EH (cell line): ENCODE measurements at places on chromosomes 7 and 10.

- DNase-seq, result no peak
These were observed 45.3 kb downstream of the RASGEF1A start for GRCh38 chr10:43221419-43222209.

GRCh38 chr10:128848810-128849209, 618.2 kb upstream of the MGMT start:
- DNase-seq, result no peak

DNA sequence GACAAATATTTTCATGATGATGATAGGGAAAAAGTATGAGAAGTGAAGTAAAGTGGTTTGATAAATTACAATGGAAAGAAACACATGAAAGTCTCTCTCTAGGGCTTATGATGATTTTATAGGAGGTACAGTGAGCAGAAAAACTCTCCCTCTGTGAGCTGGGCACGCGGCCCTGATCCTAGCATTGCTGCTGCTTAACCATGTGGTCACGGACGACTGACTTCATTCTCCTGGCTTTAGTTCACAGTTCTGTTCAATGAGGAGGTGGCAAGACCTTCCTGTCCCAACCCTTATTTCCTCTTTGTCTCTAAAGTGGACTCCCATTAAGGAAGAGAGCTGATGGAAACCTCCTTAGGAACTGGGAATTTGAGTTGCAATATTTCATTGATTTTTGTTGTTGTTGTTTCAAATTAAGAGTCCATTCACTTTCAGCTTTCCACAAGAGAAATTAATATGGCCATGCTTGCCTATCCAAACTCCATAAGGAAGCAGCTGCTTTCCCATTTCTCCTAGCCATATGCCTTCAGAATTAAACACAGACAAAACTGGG, 8.2 kb upstream of the PON3 start:
- DNase-seq, result no peak

- peak; percentile 70 for DNase-seq
These were observed 11.3 kb upstream of the SAMD8 start for GRCh38 chr10:75099952-75100763.

DNA sequence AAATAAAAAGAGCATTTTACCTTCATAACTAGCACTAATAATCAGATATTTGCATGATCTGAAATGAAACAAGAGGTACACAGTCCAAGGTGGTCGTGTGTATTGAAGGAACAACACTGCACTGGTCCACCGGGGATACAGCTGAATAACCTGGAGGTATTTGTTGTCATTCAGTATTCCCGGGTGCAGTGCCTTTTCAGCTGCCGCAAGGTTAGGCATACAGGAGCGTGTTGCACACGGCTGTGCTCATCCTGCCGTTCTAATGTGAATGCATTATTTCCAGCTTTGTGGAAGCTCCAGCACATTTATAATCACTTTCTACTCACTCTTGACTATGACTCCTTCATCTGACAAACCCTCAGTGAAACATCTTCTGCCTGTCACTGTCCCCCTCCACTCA, 377.8 kb downstream of the GFRA1 start:
- DNase-seq, result no peak

DNA sequence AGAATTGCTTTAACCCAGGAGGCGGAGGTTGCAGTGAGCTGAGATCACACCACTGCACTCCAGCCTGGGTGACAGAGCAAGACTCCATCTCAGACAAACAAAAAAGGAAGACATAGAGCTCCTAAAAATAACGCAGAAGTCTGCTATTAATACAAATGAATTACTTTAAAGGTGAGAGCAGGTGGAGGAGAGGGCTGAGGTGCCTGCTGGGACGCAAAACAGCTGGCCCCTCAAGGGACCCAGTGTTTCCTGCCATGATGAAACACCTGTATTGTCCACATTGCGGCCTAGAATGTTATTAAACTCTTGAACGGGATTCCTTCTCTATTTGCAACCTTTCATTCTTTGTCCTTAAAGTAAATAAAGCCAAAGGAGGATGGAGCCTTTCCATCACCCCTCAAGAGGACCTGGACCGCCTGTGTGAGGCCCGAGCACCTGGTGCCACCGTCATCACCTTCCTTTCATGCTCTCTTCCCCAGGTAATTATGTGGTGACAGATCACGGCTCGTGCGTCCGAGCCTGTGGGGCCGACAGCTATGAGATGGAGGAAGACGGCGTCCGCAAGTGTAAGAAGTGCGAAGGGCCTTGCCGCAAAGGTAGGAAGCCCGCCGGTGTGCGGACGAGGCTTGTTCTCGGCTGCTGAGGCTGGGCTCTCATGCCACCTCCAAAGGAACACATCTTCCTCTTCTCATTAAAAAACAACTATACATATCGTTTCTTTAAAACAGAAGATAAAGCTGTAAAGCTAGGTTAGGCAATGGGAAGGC, 136.7 kb downstream of the EGFR start:
- DNase-seq, result no peak

DNA sequence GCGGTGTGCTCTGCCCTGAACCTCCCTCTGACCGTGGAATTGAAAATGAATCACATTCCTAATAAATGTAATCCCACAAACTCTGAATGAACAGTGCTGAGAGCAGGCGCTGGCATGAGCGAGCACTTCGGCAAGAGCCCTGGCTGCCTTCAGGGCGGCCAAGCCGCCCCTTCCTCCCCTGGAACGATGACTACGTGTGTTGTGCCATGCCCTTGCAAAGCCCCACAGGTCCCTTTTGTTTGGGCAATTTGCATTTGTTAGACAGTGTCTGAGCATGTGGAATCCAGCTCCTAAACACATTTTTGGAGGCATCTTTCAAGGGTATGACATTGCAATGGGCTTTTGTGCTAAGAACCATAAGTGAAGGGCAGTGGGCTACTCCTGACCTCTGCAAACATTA, 95.6 kb upstream of the MKI67 start:
- DNase-seq, result no peak

DNA sequence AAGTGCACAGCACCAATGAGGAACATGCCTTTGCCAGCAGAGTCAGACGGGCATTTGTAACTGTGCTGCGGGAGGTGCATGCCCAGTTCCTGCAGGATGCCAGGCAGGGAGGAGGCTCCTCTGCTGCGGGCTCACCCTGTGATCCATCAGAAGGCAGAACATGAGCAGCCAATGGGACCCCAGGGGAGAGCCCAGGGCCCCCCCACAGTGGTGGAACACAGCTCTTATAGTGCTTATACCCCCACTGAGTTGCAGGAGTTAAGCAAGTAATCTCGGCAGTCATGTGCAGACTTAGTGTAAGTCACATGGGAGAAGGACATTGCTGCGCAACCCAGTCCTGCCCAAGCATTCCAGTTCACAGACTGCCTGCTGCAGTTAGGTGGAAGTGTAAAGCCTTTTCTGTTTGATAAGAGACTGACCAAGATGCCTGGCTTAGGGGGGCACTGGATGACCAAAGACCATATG, 120.3 kb upstream of the TMEM106B start:
- no peak for DNase-seq

- DNase-seq, result no peak
These were observed 248.5 kb downstream of the BUB3 start for GRCh38 chr10:123402656-123403055.

- no peak for DNase-seq
These were observed 72.4 kb downstream of the AUTS2 start for GRCh38 chr7:69670701-69671100.

DNA sequence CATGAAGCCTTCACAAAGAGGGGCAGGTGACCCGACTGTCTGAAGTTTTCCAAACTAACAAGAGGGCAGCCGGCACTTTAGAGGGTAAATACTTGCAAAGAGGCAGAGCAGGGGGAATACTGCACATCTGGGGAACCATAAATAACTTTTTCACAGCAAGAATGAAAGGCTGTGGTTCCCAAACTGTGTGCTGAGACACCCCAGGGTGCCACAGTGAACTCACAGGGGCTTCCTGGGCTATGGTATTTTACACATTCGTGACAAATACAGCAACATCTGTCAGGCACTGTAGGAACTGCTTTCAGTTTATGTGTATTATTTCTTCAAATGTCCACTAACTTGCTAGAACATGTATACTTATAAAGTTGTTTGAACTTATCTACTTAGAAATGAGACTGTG, 67.2 kb downstream of the TBXAS1 start:
- DNase-seq, result no peak

GRCh38 chr10:28094121-28094520, 95.2 kb upstream of the ODAD2 start:
- DNase-seq, result no peak

DNA sequence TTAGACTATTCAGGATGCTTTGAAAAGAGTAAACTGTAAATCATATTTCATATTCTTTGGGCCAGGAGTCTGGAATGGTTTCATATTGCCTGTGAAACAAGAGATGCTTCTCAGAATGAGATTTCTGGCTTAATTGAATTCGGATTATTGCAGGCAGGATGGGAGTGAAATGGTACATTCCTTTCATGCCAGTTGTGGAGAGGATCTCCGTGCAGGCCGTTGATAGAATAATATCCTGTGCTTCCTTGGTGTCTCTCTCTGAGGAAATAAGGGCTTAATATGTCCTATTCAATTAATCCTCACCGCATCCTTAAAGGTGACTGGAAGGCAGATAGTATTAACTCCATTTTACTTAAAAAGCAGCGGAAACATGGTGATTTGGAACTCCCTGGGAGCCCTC, 56.6 kb downstream of the CUX1 start:
- peak; percentile 82 for DNase-seq

GRCh38 chr7:12637819-12638592, 49.4 kb upstream of the ARL4A start:
- DNase-seq, result no peak

- peak; percentile 60 for DNase-seq
These were observed 75.8 kb downstream of the JAZF1 start for GRCh38 chr7:28104811-28105210.

DNA sequence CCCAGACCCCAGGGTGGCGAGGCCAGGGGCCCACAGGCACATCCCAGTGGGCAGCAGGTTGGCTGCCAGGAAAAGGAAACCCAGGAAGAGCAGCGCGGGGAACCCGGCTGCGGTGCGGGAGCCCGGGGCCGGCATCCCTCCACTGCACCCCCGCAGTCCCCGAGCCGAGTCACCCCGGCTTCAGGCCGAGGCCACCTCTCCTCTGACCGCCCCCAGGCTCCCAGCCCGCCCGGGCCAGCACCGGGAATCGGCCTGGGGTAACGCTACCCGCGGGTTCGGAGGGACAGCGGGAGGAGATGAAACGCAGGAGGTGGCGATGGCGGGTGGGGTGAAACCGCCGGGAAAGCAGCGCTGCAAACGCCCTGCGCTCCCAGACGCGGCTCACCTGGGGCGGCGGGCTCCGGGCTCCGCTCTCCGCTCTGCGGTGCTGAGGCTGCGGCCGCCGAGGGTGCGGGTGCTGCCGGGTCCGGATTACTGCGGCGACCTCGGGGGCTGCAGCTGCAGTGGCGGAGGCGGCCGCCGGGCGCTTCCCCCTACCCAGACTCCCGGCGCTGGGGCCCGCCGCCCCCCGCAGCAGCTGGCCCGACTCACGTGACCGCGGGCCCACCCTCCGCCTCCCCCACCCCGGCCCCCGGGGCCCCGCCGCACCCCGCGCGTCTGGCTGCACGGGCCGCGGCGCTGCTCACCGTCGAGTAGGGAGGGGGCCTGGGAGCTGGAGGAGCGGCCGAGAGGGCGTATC, at the start of gene SCRN1:
Gene SCRN1 (minus strand): TSS at position 545 of the 739 bp plus-strand sequence. CDS start 20,734 bp downstream, outside the sequence.
- DNase-seq, result peak; percentile 50

DNA sequence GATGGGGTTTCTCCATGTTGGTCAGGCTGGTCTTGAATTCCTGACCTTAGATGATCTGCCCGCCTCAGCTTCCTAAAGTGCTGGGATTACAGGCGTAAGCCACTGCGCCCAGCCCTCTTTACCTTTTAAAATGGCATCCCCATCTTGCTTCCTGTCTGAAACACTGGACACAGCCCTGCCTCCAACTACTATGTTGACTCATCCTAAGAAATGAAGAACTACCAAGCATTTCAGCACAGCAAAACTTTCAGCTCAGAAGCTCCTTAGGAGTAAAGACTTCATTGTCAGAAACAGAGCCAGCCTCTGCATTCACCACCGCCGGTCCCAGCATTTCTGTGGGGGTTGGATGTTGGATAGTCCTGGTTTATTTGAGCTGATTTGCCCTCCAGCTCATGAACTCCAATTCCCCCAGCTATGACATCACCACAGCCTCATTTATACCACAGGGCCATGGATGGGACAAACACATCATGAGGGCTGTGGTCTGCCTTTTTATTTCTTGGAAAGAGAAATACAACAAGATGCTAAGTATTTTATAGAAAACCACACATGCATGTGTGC, 123.5 kb downstream of the ADCY1 start:
- peak; percentile 51 for DNase-seq

DNA sequence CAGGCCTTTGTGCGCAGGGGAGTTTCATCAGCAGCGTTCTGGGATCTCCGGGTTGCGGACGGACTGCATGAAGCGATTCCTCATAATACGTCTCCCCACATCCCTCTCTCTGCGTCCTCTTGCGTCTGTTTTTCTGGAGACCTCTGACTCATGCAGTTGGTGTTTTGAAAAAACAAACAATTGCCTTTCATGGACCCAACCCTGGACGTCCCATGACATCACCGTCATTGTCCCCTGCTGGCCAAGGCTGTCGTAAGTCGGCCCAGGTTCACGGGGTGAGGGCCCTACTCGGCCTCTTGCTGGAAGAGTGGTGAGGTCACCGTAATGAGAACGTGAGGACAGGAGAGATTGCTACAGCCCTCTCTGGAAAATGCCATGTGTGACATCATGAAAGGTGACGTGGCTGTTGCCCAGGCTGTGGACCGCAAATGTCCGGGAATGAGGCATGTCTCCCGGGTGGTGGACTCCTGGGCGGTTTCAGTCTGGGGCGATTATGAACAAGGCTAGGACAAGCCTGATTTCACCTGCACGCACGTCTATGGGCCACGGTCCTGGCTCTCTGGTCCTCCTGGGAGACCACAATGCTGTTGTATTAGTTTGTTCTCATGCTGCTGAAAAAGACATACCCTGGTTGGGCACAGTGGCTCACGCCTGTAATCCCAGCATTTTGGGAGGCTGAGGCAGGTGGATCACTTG, 9.8 kb upstream of the MAFK start:
- peak; percentile 85 for DNase-seq

- DNase-seq, result no peak
These were observed 3.6 kb downstream of the OR2F2 start for GRCh38 chr7:143938379-143939243.

GRCh38 chr10:11242443-11243387, 225.0 kb downstream of the CELF2 start:
- DNase-seq, result peak; percentile 1

- no peak for DNase-seq
These were observed 9.9 kb downstream of the PIP4K2A start for GRCh38 chr10:22704471-22704911.

DNA sequence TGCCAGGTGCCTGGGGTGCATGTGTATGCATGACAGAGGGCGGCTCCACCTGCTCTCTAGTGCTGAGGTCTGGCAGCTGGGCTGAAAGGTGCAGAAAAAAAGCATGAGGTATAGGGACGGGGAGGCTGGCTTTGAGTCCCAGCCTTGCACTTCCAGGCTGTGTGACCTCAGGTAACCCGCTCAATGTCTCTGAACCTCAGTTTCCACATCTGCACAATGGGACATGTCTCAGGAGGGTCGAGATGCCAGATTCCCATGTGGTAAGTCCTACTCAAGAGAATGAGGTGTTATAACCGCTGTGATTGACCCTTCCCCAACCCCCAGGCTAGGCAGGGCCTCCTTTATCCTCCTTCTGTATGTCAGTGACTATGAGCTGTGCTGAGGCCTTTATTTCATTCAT, 48.8 kb downstream of the ARHGAP22 start:
- DNase-seq, result no peak
